ENCODE measurements at places on chromosomes 13 and 19.

GRCh38 chr13:54705738-54706137 lies 1677.1 kb downstream of the OLFM4 start:
- DNase-seq = no peak

DNA sequence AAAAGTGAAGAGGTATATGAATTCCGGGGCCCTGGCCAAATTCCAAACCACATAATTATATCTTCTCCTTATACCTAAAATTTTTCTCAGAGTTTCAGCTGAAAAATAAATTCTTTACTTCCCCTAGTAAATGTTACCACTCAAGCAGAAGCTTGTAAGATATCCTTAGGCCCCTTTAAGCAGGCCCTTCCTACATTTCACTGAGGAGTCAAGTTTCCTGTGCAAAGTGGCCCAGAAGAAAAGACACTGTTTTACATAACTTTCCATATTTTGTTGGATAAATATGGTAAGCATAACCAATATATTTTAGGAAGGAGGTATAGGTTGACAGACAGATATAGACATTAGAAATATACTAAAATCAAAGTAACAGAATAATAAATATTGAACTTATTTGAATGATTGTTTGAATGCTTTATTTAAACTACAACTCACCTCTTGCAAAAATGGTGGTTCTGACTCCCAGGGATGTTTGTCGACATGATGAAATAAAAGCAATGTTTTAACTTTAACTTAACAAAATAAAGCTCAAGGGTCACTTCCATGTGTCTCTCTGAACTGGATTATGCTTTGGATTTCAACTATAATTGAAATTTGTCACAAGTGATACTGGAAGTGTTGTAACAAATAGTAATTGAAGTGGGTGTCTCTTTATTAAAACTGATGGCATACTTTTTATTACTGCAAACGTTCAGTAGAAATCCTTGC lies 141.2 kb downstream of the SPRY2 start:
- no peak for DNase-seq

DNA sequence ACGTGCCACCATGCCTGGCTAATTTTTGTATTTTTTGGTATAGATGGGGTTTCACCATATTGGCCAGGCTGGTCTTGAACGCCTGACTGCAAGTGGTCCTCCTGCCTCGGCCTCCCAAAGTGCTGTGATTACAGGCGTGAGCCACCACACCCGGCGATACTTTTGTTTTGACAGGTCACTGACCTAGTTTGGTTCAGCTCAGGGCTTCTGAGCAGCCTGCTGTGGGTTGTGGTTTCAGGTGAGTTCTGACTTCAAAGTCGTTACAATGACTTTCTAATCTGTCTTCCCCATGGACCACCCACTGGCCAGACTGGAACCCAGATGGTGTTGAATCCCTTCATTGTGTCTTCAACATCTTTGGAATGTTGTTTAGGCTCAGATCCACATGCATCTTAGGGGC lies 73.8 kb downstream of the TRPM4 start:
- no peak for DNase-seq

DNA sequence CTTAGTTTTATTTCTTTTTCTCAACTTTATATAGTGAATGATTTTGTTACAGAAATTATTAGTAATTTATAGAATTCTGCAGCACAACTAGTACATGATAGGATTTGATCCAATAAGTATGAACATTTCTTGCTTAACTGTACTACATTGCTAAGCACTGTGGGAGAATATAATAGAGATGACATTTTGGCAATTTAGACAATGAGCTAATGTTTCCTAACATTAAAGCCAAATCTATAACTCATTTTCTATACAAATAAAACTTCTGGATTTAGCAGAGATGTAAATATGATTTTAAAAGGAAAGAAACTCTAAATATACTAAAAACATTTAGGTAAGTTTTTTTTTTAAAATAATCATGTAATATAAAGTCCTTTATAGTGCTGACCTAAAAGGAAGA lies 87.3 kb downstream of the FNDC3A start:
- no peak for DNase-seq

- no peak for DNase-seq
Measured at GRCh38 chr19:31952693-31953092, 392.7 kb upstream of the ZNF507 start.

DNA sequence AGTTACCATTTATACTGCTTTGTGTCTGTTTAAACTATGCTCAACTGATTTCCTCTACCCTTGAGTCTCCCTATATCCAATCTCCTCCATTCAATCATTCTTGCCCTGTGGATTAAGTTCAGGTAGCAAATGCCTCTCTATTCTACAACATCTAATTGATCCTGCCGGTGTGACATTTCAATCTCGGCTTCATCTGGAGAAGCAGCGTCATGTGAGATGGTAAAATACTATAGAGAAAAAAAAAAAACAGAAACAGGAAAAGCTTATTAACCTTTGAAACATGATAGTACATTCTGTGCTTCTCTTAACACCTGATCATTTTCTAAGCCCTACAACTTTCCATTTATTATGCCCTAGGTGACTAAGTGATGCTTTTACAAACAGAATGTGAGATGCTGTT lies 89.4 kb downstream of the KCTD12 start:
- no peak for DNase-seq

- no peak for DNase-seq
Measured at GRCh38 chr13:79966493-79966895, 374.4 kb downstream of the SPRY2 start.

GRCh38 chr19:10499550-10500246 lies 3.5 kb downstream of the KEAP1 start:
- DNase-seq = no peak

GRCh38 chr13:94312511-94313216 lies 166.8 kb downstream of the DCT start:
- peak; percentile 67 for DNase-seq

DNA sequence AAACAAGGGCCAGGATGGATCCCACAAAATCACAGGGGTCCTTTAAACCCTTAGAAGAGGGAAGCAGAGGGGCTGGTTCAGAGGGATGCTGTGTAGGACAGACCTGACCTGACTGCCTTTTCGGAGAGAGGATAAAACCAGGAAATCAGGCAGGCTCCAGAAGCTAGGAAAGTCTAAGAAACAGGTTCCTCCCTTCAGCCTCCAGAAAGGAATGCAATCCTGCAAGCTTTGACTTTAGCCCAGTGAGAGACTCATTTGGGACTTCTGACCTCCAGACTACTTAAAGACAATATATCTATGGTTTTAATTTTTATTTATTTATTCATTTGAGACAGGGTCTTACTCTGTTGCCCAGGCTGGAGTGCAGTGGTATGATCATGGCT lies 5.3 kb downstream of the RAB20 start:
- no peak for DNase-seq

- DNase-seq = no peak
Measured at GRCh38 chr19:20318616-20319015, 151.6 kb downstream of the ZNF486 start.

- no peak for DNase-seq
Measured at GRCh38 chr19:54309811-54310210, 3.2 kb downstream of the LILRA5 start.

- DNase-seq = no peak
Measured at GRCh38 chr13:112576768-112577167, 11.2 kb downstream of the TUBGCP3 start.

DNA sequence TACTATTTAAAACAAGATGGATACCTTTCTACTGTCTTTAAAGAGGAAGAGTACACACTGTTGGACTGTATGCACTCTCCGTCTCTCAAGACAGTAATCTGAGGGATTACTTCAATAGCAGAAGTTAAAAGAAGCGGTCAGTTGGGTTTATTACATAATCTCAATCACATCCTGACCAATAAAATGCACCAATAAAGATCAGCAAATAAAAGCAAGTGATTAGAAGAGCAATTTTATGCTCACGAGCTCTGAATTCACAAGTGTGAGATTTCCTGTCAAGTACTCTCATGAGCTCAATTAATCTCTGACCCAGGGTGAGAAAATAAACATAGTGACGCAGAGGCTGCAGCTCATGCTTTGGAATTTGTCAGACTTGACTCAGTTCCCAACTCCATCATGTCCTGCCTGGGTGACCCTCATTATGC lies 12.2 kb downstream of the ABCC4 start:
- DNase-seq = no peak

GRCh38 chr19:1001538-1002166 lies 1.4 kb downstream of the GRIN3B start:
- no peak for DNase-seq

DNA sequence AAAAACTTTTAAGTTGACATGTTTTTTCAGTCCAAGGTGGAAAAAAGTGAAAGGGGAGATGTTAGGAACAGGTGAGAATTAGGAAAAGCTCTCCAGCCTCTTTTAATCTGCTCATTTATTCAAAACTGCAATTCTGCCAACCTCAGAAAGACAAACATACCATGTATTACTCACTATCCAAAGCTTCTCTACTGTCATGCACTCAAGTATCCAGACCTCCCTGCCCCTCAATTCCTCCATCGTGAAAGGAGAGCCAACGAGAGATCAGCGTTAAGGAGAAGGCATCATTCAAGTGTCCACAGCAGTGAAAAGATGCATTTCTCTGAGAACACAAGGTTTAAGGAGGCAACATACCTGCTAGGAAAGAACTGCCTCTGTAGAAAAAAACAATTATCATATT lies 24.5 kb downstream of the DIAPH3 start:
- DNase-seq = no peak

- DNase-seq = peak; percentile 7
Measured at GRCh38 chr19:34173193-34173956, 1.1 kb downstream of the LSM14A start.

DNA sequence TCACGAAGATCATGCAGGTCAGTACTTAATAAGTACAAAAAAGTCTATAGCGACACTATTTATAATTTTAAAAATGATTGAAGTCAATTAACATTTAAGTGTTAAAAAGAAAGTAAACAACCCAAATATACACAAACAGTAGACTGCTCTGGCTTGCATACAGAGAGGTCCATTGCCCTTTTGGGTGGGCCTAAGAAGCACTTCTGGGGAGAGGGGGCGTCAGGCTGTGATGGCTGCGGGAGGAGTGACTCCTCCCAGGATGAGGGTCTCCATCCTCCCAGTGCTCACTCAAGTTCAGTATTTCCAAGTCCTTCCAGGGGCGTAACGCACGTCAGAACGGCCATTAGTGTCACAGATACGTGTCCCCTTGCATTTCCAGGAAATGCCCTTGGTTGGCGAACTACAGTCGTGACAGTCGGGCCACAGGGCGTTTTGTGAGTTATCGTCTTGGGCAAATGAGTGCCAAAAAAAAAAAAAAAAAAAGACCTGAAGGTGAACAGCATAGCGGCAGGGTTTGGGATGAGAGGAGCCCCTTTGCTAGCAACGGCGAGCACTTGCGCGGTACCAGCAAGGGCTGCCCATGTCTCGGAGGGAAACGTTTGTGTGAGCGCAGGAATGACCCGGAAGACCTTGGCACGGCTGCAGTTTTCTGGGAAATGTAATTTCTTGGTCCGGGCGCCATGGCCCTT lies at the start of gene SCGB2B2:
SCGB2B2 (minus strand) TSS at position 463 of the 689 bp plus-strand sequence. CDS start 82,596 bp downstream, outside the sequence.
- peak; percentile 86 for DNase-seq

Measured in COR-L47 (cell line).